Activated T-helper 17 cell treated with anti-CD3 and anti-CD28 coated beads, Interleukin-2, amount 50 U/mL, for 72 hours (primary cell): ENCODE measurements at places on chromosomes 2 and 18. TPM values are rescaled to one million over a fixed set of nuclear protein-coding genes. Genes with fewer than 3 reads are reported as not detected.

- no peak for ATAC-seq
These were observed 308.3 kb upstream of the HS6ST1 start for GRCh38 chr2:128626760-128627511.

GRCh38 chr2:20434588-20435294 is 12.1 kb upstream of the RHOB start:
- ATAC-seq, result no peak

DNA sequence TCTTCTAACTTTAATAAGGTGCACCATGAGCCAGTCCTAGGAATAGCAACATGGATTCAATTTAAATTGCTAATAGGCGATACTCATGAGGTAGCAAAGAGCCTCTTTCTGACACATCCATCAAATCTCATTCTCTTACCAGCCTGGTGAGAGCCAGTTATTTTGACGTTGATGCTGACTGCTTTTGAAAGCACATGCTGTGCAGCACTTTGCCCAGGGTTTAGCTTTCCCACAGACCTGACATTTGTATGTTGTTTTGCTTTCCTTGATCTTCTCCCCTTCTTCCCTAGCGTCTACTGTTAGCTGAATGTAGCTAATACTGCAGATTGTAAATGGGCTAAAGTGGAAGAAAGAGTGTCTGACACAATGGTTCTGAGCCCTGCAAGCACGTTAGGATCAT is 101.1 kb upstream of the CCDC85A start:
- no peak for ATAC-seq

DNA sequence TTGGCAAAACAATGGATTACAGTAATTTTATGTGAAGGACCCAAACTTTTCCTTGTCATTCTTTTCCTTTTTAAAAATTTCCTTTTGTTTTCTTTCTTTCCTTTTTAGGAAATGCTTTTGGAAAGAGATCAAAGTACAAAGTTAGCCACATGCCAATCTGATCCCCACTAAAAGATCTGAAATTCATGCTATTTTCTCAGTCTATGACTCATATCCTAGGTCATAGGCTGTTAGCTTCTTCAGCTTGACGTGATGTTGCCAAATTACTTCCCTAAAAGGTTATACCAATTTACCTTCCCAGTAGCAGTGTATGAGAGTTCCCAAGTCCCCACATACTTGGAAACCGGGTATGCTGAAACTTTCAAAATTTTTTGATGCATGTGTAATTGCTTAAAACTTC is 355.3 kb downstream of the INSIG2 start:
- no peak for ATAC-seq

DNA sequence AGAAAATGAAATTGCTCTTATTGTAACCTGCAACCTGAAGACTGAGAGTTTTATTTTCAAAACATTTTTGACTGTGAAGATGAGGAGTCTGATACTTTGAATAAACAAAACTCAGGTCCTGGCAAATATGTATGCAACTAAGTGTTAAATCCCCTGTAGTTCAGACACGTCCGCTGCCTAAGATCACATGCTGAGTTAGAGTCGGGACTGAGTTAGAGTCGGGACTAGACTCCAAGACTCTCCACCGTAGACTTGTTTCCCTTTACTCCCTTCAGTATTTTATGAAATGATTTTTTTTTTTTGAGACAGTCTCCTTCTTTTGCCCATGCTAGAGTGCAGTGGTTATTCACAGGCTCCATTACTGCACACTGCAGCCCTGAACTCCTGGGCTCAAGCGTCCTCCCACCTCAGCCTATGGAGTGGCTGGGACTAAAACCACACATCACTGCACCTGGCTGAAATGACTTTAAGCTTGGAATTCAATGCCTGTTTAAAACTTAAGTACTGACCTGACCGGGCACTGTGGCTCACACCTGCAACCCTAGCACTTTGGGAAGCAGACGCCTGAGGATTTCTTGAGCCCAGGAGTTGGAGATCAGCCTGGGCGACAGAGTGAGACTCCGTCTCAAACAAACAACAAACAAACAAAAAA is 28.0 kb upstream of the PMAIP1 start:
- ATAC-seq, result no peak

Gene DSG1
- not detected for total RNA-seq

Gene GDF7
- total RNA-seq, result 0.48 TPM

Gene SPOPL
- 12.8 TPM for total RNA-seq

Gene CLEC4F
- not detected for total RNA-seq
